ENCODE measurements at places on chromosomes 6 and 20.

DNA sequence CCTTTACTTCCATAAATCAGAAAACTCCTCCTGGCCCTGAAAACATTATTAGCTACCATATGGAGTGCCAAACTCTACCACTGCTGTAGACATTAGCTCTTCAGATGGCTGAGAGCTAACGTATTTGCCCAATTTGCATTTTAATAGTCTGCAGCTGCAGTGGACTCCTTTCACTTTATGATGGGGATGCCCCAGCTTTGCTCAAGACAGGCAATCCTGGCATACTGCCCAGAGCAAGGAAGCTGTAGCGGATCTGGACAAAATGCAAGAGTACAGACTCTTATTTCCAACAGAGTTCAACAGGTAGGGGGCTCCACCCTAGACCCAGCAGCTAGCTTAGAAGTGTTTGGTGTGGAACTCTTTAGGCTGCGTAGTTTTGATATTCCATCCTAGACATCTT is 246.7 kb downstream of the FOXC1 start:
- no peak for DNase-seq

DNA sequence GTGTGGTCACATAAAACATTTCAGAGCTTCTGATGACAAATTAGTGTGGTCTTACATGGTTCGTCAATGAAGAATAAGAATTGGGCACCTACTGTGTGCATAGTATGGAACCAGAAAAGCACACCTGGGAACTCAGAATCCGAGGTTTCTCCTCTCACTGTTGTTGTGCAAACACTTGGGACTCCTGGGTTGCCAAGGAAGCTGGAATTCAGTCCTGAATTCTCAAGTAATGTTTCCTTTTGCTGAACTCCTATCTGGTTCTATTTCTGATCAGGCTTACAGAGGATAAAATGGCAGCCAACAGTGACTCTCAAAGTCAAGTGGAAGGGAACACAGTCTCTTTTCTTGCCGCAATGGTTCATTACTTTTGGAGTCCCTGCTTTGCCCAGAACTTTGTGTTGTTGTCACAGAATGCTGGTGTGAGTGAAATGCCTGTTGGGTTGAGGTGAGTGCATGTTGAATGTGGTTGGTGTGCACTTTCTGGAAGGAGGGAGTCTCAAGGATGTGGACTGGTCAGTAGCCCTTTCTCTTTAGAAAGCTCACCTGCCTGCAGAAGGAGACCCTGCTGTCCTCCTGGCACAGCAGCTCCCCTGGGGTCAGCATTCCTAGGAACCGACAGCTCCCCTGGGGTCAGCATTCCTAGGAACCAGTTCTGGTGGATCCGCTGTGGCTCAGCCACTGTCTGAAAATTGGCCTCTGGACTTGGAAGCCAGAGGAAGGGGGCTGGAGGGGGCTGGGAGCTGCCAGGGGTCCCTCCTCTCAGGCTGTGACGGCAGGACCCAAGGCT is 1.4 kb downstream of the UNC93A start:
- DNase-seq = no peak

DNA sequence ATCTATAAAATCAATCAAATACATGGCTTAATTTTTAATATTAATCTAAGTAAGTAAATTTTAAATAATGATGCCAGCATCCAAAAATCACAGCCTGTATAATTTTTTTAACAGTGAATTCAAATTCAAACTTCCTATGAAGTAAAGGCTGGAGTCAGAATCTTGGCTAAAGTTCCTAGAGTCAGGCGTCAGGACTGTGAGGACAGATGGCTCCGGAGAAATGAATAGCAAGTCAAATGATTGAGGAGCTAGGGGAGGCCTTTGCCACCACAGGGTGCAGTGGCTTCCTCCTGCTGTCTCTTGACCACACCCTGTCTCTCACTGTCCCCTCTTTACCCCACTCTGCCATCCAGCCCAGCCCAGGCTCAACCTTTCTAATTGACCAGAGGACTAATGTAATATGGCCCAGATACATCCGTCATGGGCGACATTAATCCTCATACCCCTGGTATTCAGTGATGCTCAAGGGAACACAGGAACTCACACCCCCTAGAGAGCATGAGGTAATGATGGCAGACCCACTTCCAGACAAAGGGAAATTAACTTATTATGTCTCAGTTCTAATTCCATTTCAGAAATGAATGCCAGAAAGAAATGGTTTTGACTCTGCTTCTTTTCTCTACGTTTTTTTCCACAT is 53.4 kb downstream of the OPRM1 start:
- DNase-seq = no peak

- no peak for DNase-seq
These were observed 406.3 kb downstream of the TAF4 start for GRCh38 chr20:61659246-61659993.

DNA sequence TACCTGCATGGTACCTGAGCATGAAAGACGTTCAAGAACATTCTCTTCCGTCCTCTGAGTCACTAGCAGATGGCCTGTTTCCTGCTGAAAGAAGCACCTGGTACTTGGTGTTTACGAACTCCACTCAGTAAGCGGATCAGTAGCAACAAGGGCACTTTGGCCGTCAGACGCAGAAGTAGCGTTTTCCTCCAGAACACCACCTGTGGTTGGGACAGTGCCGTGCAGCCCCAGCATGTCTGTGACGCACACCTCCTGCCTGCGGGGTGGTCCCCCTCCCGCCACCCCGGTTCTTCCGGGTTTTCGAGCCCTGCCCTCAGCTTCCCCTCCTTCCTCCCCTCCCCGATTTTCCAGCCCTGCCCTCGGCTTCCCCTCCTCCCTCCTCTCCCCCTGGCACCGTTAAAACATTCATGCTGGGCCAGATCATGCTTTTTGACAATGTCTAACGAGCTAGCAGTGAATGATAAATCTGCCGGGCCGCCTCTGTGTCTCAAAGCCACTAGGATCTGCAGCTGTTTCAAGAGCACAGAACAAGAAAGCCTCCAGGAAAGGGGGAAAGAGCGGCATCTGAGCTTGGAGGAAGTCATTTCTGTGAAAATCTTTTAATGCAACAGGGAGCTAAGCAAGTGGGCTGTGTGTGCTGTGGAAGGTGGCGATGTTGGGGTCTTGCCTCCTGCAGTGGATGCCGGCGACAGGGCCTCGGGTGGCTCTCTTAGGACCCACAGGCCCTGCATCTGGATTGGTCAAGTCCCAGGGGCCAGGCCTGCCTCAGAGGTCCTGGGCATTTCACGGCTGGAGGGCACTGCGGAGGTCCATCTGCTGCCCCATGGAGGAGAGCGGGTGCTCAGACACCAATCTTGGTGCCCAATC is 207.9 kb downstream of the ERMARD start:
- peak; percentile 76 for DNase-seq

DNA sequence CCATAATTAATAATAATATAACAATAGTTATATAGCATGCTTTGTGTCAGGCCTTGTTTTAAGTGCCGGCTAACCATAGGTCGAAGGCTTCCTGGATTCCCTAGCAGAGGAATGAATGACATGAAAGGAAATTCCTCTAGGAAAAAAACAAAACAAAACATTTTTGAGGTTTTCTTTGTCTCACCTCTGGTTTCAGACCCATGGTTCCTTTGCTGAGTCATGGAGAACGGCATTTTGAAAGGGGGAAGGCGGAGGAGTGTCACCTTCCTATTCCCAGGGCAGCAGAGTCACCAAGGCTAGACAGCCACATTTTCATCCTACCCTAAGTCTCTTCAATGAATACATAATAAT is 25.3 kb upstream of the CCND3 start:
- no peak for DNase-seq

DNA sequence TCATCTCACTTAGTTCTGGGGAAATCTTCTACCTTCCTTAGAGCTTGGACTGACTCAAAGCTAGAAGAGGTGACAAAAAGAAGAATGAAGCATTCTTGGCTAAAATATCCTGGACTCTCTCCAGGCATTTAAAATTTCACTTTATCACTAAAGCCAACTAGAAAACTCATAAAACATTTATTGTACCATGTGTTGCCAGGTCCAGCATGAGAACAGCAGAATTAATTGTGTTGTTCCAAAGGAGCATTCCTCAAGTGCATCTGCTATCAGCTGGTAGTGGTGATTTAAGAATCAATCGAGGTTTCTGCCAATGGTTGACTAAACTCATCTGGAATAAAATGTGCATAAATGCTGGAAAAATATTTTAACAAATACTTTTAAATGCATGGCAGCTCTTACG is 147.3 kb upstream of the SSTR4 start:
- DNase-seq = no peak

GRCh38 chr20:49610691-49611538 is 43.0 kb upstream of the PTGIS start:
- DNase-seq = peak; percentile 73

- DNase-seq = no peak
These were observed 31.4 kb downstream of the RIN2 start for GRCh38 chr20:19789446-19789845.

Measured in CD4-positive, alpha-beta T cell treated with Interleukin-6 for 4 hours (primary cell).